ENCODE measurements at places on chromosomes 3 and 15.

- no peaks in the 10 kb centered on the region for H3K27me3 ChIP-seq
- peak overlapping the region; percentile 99 for H3K27ac ChIP-seq
- H3K4me3 ChIP-seq, result peak overlapping the region; percentile 84
- H3K36me3 ChIP-seq, result peaks cover 29% of the 10 kb centered on the region
- DNase-seq, result peak; percentile 27
- peaks cover 66% of the 10 kb centered on the region for H3K4me1 ChIP-seq
Observed at GRCh38 chr15:85581495-85581894, 201.1 kb downstream of the AKAP13 start.

- H3K36me3 ChIP-seq, result peaks cover 6% of the 10 kb centered on the region
- no peak overlapping the region for H3K4me3 ChIP-seq
- H3K4me1 ChIP-seq, result no peaks in the 10 kb centered on the region
- H3K27me3 ChIP-seq, result no peaks in the 10 kb centered on the region
- H3K27ac ChIP-seq, result no peak overlapping the region
- DNase-seq, result no peak
Observed at GRCh38 chr15:43550527-43551363, 33.3 kb downstream of the MAP1A start.

DNA sequence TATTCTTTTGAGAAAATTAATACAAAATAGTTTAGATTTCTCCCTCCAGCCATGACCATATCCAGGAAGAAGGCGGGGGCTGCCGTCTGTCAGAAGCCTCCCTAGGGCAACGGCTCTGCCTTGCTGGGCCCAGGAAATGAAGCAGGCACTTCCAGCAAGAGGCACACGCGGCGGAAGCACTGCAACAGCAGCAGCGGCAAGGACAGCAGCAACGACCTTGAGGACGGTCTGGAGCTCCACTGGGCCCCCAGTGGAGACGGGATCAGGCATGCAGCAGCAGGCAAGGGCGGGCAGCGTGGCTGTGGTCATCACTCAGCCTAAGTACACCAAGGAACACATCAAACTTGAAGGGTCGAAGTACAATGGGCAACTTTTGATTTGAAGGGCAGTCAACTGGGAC lies 61.3 kb upstream of the EPHA6 start:
- H3K27me3 ChIP-seq, result no peaks in the 10 kb centered on the region
- H3K36me3 ChIP-seq, result no peaks in the 10 kb centered on the region
- H3K27ac ChIP-seq, result no peak overlapping the region
- H3K4me1 ChIP-seq, result no peaks in the 10 kb centered on the region

GRCh38 chr3:161274691-161275298 lies 53.7 kb downstream of the NMD3 start:
- DNase-seq, result peak; percentile 35
- no peak overlapping the region for H3K4me3 ChIP-seq
- H3K36me3 ChIP-seq, result peaks cover 12% of the 10 kb centered on the region

DNA sequence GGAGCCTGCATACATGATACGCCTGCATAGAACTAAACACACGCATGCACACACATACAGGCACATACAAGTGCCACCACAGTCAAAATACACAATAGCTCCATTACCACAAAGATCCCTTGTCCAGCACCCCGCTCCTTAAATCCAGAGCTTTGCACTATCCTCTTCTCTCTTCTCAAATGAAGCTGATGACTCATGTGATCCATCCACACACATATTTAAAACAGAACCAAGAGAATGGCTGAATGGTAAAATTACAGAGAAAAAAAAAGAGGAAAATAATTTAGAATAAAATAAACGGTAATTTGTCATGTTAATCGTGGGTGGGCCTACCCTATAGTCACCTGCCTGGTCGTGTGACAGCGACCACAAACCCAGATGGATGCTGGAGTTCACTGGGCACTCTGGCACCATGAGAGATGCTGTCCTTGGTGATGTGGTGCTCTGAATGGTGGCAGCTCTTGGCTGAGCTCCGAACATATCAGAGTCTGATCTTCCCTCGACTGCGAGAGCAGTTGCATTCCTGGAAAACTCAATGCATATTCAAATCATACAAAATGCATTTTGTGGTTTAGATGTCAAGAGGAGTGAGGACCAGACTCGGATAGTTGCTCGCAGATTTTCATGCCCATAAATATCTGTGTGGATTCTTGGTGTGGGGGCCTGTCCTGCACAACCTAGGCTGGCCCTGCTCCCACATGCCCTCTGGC lies 8.9 kb downstream of the IQSEC1 start:
- no peaks in the 10 kb centered on the region for H3K36me3 ChIP-seq
- H3K27me3 ChIP-seq, result no peaks in the 10 kb centered on the region
- H3K4me3 ChIP-seq, result no peak overlapping the region
- no peak for DNase-seq
- no peak overlapping the region for H3K27ac ChIP-seq
- peaks cover 16% of the 10 kb centered on the region for H3K4me1 ChIP-seq

GRCh38 chr15:47383801-47384200 lies 333.5 kb upstream of the SEMA6D start:
- H3K36me3 ChIP-seq, result no peaks in the 10 kb centered on the region
- no peak overlapping the region for H3K27ac ChIP-seq
- H3K4me1 ChIP-seq, result no peaks in the 10 kb centered on the region
- H3K4me3 ChIP-seq, result no peak overlapping the region

- H3K4me1 ChIP-seq, result peaks cover 99% of the 10 kb centered on the region
- peak overlapping the region; percentile 82 for H3K27ac ChIP-seq
- peaks cover 15% of the 10 kb centered on the region for H3K36me3 ChIP-seq
- DNase-seq, result no peak
- H3K4me3 ChIP-seq, result peak overlapping the region; percentile 66
- H3K27me3 ChIP-seq, result no peaks in the 10 kb centered on the region
Observed at GRCh38 chr3:56781762-56782161, 20.0 kb downstream of the ARHGEF3 start.

DNA sequence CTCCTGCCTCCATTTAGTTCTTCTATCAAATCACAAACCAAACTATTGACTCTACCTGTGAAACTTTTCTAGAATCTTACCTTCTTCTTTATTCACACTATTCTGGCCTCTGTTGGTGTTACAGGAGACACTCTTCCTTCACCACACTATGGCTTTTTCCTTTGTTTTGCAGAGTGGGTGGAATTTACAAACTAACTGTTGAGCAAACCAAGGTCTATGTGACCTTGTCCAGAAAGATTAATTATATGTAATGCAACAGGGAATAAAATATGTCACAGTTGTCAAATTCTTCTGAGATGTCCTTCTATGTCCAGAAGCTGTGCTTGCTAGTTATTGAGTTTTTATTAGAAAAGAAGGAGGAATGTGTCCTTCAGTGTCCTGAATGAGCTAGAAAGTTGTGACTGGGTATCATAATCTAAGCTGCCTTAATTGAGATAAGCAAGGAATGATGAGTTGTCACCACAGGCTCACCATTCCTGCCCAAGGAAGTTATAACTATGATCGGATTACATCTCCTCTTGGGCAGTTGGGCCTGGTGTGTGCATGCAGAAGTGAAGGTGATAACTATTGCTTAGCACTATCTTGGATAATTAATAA lies 21.7 kb downstream of the ARL14 start:
- no peaks in the 10 kb centered on the region for H3K36me3 ChIP-seq
- no peak for DNase-seq
- no peaks in the 10 kb centered on the region for H3K27me3 ChIP-seq

DNA sequence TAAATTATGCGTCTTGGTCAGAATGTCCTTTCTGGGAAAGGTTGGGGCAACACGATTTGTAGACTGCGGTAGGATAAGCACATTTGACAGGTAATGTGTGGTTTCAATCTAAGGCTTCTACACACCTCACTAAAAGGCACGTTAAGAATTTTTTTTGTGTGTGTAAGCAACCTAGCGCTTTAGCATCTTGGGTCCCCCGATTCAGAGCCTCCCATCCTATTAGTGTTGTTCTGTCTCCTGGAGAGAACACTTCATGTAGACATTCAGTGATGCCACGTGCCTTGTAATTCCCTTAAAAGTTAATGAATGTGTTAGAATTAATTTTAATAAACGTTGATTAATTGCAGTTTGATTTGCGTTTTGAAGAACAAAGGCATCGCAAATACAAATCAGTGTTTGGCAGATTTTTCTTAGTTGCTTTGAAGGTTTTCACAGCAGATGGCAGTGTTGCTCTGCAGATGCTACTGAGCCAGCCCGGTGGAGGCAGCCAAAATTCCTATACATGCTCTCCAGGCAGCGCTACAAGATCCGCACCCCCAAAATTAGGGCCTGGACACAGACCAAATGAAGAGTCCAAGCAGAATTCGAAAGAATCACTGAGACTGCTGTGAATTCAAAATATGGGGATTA lies 63.5 kb downstream of the OTOL1 start:
- H3K36me3 ChIP-seq, result no peaks in the 10 kb centered on the region
- peaks cover 10% of the 10 kb centered on the region for H3K27me3 ChIP-seq
- no peaks in the 10 kb centered on the region for H3K4me1 ChIP-seq
- DNase-seq, result no peak
- H3K27ac ChIP-seq, result no peak overlapping the region
- no peak overlapping the region for H3K4me3 ChIP-seq

- H3K27ac ChIP-seq, result no peak overlapping the region
- DNase-seq, result no peak
- no peaks in the 10 kb centered on the region for H3K36me3 ChIP-seq
- H3K27me3 ChIP-seq, result no peaks in the 10 kb centered on the region
- H3K4me3 ChIP-seq, result no peak overlapping the region
- no peaks in the 10 kb centered on the region for H3K4me1 ChIP-seq
Observed at GRCh38 chr3:22606938-22607337, 596.2 kb upstream of the UBE2E2 start.

- no peak overlapping the region for H3K4me3 ChIP-seq
- H3K36me3 ChIP-seq, result peaks cover 2% of the 10 kb centered on the region
- no peak for DNase-seq
- peaks cover 38% of the 10 kb centered on the region for H3K4me1 ChIP-seq
- H3K27me3 ChIP-seq, result no peaks in the 10 kb centered on the region
Observed at GRCh38 chr3:188404701-188405100, 250.7 kb downstream of the LPP start.

GRCh38 chr3:190526787-190527762 lies 13.2 kb downstream of the IL1RAP start:
- H3K4me3 ChIP-seq, result no peak overlapping the region
- peaks cover 7% of the 10 kb centered on the region for H3K4me1 ChIP-seq
- H3K27me3 ChIP-seq, result no peaks in the 10 kb centered on the region
- H3K36me3 ChIP-seq, result peaks cover 3% of the 10 kb centered on the region

GRCh38 chr3:117479095-117479494 lies 769.5 kb downstream of the TUSC7 start:
- H3K4me3 ChIP-seq, result no peak overlapping the region
- no peaks in the 10 kb centered on the region for H3K36me3 ChIP-seq
- no peaks in the 10 kb centered on the region for H3K4me1 ChIP-seq
- no peaks in the 10 kb centered on the region for H3K27me3 ChIP-seq
- DNase-seq, result no peak

GRCh38 chr3:120196333-120196732 lies 88.7 kb downstream of the GPR156 start:
- H3K27me3 ChIP-seq, result no peaks in the 10 kb centered on the region
- no peak overlapping the region for H3K4me3 ChIP-seq
- DNase-seq, result no peak
- no peak overlapping the region for H3K27ac ChIP-seq
- no peaks in the 10 kb centered on the region for H3K36me3 ChIP-seq
- no peaks in the 10 kb centered on the region for H3K4me1 ChIP-seq

- no peak for DNase-seq
- H3K27ac ChIP-seq, result no peak overlapping the region
- no peak overlapping the region for H3K4me3 ChIP-seq
- no peaks in the 10 kb centered on the region for H3K36me3 ChIP-seq
- H3K27me3 ChIP-seq, result no peaks in the 10 kb centered on the region
Observed at GRCh38 chr3:35651851-35652250, 12.5 kb downstream of the ARPP21 start.

GRCh38 chr15:40558952-40559742 lies 5.7 kb downstream of the CCDC32 start:
- no peaks in the 10 kb centered on the region for H3K27me3 ChIP-seq
- no peak for DNase-seq
- H3K36me3 ChIP-seq, result no peaks in the 10 kb centered on the region
- no peak overlapping the region for H3K4me3 ChIP-seq
- H3K4me1 ChIP-seq, result peaks cover 28% of the 10 kb centered on the region

DNA sequence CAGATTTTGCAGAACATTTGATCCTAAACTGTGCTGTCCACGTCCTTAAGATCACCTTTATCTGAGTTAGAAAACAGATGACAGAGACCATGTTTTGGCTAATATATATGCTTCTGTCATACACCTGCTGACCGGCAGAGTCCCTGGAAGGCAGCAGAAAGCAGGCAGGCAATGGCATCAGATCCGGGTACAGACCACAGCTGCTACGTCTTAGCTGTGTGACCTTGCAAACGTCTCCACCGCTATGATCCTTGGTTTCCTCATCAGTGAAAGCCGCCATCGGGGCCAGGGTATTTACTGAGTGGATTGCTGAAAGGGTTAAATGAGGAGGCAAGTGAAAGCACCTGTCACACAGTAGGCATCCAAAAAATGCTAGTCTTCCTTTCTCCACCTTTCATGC lies 72.1 kb downstream of the ABTB1 start:
- H3K36me3 ChIP-seq, result no peaks in the 10 kb centered on the region
- peaks cover 5% of the 10 kb centered on the region for H3K4me1 ChIP-seq
- H3K4me3 ChIP-seq, result no peak overlapping the region
- H3K27me3 ChIP-seq, result peaks cover 20% of the 10 kb centered on the region
- DNase-seq, result no peak

DNA sequence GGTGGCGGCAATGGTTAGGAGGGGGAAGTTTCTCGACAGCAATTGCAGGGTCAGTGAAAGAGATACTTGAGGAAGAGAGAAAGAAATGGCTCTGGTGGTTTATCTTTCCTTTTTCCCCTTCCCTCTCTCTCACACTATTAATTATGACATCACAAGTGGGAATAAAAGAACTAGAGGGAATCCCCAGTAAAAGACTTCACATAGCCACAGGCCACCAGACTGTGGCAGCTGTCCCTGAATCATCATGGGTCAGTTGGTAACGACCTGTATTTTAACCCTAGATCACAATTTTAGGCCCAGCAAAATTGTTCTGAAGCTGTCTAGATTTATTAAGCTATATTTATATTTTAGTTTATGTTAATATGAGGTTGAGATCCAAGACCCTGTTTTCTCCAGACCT lies 40.3 kb downstream of the MBNL1 start:
- H3K4me3 ChIP-seq, result peak overlapping the region; percentile 79
- no peak for DNase-seq
- no peaks in the 10 kb centered on the region for H3K36me3 ChIP-seq
- peak overlapping the region; percentile 91 for H3K27ac ChIP-seq

GRCh38 chr3:42476225-42477125 lies 26.0 kb upstream of the VIPR1 start:
- no peak for DNase-seq
- peaks cover 12% of the 10 kb centered on the region for H3K36me3 ChIP-seq
- H3K4me3 ChIP-seq, result no peak overlapping the region
- H3K4me1 ChIP-seq, result no peaks in the 10 kb centered on the region
- no peak overlapping the region for H3K27ac ChIP-seq

GRCh38 chr15:39624806-39625205 lies 43.9 kb downstream of the THBS1 start:
- H3K4me1 ChIP-seq, result peaks cover 68% of the 10 kb centered on the region
- peaks cover 8% of the 10 kb centered on the region for H3K36me3 ChIP-seq
- H3K4me3 ChIP-seq, result peak overlapping the region; percentile 85
- H3K27ac ChIP-seq, result peak overlapping the region; percentile 97
- peaks cover 10% of the 10 kb centered on the region for H3K27me3 ChIP-seq

GRCh38 chr15:50860824-50861223 lies 47.7 kb upstream of the AP4E1 start:
- no peaks in the 10 kb centered on the region for H3K27me3 ChIP-seq
- H3K27ac ChIP-seq, result no peak overlapping the region
- no peak overlapping the region for H3K4me3 ChIP-seq
